ENCODE measurements at places on chromosomes 1 and 21. TPM values are rescaled to one million over a fixed set of nuclear protein-coding genes. Genes with fewer than 3 reads are reported as not detected.

The ICOSLG gene
- total RNA-seq = under 0.01 TPM

The IL20 gene
- not detected for total RNA-seq

The FOXO6 gene
- not detected for total RNA-seq

The ENAH gene
- total RNA-seq = 99.9 TPM

The B3GALT5 gene
- total RNA-seq = 0.15 TPM

The PDC gene
- total RNA-seq = not detected

The CAPN8 gene
- not detected for total RNA-seq

The SLC30A10 gene
- total RNA-seq = not detected

The RPTN gene
- not detected for total RNA-seq

The PCP4 gene
- not detected for total RNA-seq

The UFC1 gene
- 91.3 TPM for total RNA-seq

The CLCA1 gene
- 0.15 TPM for total RNA-seq

The ELAPOR1 gene
- total RNA-seq = 0.33 TPM

The SDHB gene
- 97.8 TPM for total RNA-seq

The C1orf53 gene
- total RNA-seq = 2.2 TPM

The IVL gene
- not detected for total RNA-seq

The OR10Z1 gene
- not detected for total RNA-seq

The MIA3 gene
- 60.5 TPM for total RNA-seq

The LCE3E gene
- not detected for total RNA-seq

The RGS4 gene
- total RNA-seq = 110 TPM

Data from smooth muscle cell of trachea (primary cell).